ENCODE measurements at places on chromosomes 7 and 10.

DNA sequence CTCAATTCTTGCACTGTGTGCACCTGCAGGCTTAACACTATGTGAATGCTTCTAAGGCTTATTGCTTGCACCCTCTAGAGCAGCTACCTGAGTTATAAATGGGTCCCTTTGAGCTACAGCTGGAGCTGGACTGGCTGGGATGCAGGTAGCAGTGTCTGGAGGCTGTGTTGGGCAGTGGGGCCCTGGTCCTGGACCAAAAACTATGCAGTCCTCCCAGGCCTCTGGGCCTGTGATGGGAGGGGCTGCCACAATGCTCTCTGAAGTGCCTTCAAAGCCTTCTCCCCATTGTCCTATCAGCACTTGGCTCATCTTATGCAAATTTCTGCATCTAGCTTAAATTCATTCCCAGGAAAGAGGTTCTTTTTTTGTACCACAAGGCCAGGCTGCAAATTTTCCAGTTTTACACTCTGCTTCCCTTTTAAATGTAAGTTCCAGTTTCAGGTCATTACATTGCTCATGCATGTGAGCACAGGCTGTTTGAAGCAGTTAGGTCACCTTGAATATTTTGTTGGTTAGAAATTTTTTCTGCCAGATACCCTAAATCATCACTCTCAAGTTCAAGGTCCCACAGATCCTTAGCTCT lies 26.0 kb downstream of the KBTBD2 start:
- DNase-seq: no peak

GRCh38 chr10:127410030-127410429 lies 139.1 kb upstream of the NPS start:
- no peak for DNase-seq

DNA sequence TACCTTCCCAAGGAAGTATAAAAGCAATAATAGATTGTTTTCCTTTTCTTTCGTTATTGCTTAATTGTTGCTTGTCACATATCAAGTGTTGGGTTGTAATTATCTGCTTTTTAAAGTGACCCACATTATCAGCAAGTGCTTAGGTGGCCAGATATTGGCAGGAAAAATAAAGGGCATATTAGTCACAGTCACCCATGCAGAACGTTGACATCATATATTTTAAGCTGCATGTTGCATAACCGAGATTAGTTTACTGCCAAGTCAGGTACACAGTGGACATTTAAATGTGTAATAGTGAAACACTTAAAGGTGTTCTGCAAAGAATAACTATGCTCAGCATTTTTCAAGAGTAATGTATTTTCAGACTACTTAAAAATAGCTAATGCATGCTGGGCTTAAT lies 11.4 kb downstream of the NEBL start:
- no peak for DNase-seq

GRCh38 chr10:82827901-82828300 lies 952.9 kb downstream of the NRG3 start:
- no peak for DNase-seq

GRCh38 chr10:101283762-101284100 lies 54.5 kb upstream of the LBX1 start:
- no peak for DNase-seq

GRCh38 chr10:65786279-65786678 lies 1139.6 kb upstream of the LRRTM3 start:
- no peak for DNase-seq

DNA sequence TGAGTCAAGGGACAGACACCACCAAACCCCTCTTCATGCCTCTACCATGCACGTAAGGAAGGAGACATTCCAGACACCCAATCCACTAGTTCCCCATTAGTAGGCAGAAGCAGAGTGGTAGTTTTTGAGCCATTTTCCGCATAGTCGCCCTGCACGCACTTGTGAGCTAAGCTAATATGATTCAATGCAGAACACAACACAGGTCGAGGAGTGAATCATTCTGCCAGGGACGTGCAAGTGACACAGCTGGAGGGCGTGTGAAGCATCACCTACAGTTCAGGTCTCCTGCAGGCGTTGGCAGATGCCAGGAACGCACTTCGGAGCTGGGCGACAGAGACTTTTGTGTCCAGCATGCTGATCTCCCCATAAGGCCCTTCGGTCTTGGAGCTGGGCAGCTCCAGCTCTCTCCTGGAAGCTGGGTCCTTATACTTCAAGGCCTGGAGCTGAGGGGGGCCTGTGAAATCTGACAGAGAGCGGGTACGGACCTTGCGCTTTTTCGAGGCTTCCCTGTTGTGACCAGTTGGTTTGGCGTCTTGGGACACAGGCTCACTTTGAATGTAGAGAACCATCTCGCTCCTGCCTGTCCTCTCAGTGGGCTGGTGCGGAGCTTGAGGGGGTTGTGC lies 102.4 kb downstream of the SVIL start:
- DNase-seq: no peak

DNA sequence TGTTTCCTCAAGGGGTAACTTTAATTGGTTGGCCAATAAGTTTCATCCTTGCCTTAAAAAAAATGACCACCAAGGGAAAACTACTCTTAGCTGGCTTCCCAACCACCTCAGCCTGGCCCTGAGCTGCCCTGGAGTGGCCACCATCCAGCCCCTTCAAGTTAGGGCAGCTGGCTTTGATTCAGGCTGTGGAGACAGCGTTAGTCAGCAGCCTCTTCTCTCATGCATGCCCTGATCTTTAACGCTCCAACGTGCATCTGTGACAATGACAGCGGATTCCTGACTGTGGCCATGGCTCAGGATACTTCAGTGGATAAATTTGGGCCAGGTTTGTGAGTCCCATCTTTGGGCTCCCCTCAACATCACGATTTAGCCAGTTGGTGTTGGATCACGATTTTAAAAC lies 111.6 kb downstream of the RBM20 start:
- no peak for DNase-seq

- no peak for DNase-seq
Observed at GRCh38 chr10:49278497-49278981, 20.4 kb upstream of the C10orf71 start.

- no peak for DNase-seq
Observed at GRCh38 chr7:116610210-116610609, 61.8 kb upstream of the MET start.

GRCh38 chr10:118754229-118754555 lies 578 bp downstream of the CACUL1 start:
- peak; percentile 81 for DNase-seq

GRCh38 chr7:55156919-55157763 lies 138.3 kb downstream of the EGFR start:
- no peak for DNase-seq

GRCh38 chr10:100146398-100146797 lies 39.4 kb downstream of the ERLIN1 start:
- DNase-seq: no peak

DNA sequence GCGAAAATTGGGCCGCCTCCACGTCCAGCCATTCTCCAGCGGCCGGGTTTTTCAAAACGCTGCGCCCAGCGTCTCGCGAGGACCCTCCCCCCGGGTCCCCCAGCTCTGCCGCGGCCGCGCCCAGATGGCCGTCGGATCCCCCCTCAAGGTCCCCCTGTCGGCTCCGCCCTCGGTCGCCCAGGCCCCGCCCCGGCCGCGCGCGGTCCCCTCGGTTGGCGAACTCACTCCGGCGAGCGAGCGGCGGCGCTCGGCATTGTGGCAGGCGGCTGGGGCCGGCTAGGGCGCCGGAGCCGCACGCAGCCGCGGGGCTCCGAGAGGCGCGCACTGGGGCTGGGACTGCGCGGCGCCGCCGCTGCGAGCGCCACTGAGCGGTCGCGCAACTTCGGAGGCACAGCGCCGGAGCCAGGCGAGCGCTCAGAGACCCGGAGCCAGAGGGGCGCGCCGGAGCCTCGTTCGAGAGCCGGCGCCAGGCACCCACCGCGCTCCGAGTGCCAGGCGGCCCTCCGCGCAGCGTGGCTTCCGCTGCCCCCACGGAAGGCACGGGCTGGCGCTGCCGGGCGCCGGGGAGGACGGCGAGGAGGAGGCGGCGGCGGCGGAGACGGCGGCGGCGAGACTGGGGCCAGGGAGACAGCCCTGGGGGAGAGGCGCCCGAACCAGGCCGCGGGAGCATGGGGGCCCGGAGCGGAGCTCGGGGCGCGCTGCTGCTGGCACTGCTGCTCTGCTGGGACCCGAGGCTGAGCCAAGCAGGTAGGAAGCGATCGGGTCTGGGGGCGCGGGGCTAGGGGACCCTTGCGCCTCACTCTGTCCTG lies at the start of gene UNC5B:
Gene UNC5B, plus strand, starts transcription at position 253 of the 809 bp plus-strand sequence. Its CDS starts 416 bp downstream, at position 669.
- DNase-seq: peak; percentile 96

- no peak for DNase-seq
Observed at GRCh38 chr10:98632456-98633150, 185.9 kb upstream of the HPS1 start.

DNA sequence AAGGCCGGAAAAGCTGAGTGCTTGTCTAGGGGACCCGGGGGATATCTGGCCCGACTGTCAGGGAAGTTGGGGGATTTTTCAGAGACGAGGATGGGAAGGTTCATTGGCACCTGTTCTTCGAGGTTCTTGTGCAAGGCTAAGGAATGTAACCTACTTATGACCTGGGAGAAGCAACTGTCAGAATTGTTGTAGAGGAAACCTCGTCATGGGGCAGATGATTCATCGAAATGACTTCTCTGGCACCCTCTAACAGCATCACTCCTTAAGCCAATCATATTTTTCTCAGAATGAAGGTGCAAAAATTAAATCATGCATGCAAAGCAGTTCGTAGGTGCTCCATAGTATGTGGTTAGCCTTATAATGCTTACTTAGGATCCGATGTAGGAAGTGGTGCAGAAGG lies 58.6 kb downstream of the PLXDC2 start:
- DNase-seq: no peak

DNA sequence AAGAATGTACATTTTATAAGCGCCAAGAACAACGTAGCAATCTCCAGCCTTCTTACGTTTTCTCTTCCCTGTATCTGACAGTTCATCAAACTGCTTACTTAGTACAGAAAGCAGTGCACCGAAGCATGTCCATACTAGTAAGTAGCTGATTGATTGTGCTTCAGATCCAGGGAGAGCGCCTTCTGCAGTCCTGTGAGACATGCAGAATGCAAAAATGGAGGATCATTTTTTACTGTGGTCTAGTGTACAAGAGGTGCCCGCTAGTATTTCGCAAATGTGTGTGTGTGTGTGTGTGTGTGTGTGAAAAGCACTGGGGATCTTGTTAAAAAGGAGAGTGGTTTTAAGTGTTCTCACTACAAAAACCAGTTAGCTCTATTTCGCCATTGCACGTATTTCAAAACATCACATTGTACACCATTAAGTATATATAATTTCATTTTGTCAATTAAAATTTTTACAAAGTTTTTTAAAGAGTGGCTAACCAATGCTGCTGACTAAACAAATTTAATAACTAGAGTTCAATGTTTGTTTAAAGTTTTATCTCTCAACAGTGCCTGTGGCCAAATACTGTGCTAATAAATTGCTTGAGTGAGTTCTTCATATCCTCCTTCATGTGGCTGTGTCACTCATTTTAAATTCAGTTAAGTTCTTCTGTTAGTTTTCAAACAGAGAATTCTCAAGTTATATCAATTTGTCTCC lies 99.6 kb downstream of the ZMYND11 start:
- no peak for DNase-seq

GRCh38 chr10:1309617-1310270 lies 253.6 kb downstream of the WDR37 start:
- no peak for DNase-seq

DNA sequence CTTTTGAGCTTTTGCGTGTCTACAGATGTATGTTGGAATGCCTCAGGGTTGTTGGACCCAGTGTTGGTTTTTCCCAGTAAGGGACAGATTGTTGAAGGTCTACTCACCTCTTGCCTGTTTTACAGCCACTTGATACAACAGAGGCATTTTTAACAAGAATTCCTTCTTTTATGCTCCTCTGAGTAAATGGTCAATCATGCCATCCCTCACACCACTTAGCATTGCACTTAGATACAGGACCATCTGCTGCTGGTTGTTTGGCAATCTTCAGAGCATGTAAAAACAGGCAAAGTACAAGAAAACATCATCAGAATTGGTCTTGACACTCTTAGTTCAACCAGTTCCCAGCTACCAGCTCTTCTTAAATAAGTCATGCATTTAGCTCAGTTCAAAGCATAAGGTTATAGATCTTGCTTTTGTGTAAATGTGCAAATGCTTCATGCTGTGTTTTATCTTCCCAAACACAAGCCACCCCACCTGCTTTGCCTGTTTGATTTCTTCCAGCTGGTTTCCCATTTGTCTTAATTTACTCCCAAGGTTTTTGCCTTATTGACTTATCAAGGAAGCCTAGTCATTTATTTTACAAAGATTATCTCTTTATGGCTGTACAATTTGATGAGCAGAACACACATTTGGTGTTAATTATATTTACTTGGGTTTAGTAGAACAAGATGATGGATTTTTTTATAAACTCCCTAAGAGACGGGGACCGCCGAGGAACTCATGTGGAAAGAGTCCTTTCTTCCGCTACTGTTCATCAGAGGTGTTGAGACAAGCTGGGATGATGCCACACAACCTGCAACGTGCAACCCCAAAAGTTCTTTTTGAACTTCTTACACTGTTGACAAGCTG lies 136.6 kb downstream of the AHR start:
- DNase-seq: no peak

GRCh38 chr10:126903656-126904360 lies 1.4 kb upstream of the DOCK1 start:
- DNase-seq: no peak

GRCh38 chr10:11578802-11579255 lies 32.6 kb downstream of the USP6NL start:
- DNase-seq: no peak

DNA sequence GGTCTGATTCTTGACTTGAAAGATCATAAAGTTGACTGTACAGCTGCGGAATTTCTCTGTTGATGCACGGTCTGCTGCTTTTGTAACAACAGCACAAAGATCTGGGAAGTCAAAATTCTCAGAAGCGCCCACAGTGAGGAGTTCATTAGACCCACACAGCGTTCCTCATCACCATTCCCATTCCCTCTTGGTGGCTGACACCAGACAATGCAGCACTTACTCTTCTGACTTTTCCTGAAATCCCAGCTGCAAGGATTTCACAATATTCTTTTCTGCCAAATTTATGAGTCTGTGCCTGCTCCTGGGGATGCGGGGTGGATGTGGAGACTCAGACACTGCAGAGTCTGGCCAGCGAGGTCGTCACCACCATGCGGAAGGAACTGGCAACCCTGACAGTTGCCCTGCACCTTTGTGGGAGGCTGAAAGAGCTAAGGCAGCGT lies 233.9 kb downstream of the FANK1 start:
- DNase-seq: no peak

DNA sequence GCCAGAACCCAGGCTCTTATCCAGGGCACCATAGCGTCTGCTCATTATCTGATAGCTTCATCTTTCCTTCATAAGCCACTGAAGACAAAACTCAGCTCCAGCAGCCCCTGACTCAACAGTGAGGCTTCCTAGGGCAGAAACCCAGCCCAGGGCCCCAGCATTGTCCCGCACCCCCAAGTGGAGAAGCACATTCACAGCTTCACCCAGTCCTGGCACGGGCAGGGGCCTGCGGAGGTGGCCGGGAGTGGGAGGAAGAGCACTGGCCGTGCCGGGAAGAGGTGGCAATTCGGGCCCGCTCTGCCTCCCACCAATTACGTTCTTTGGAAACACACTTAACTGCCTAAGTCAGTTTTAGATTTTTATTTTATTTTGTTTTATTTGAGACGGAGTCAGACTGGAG lies 10.3 kb upstream of the CALML5 start:
- DNase-seq: peak; percentile 52
